ENCODE measurements at places on chromosomes 11 and 22.

GRCh38 chr11:35134403-35135148, 4.4 kb upstream of the CD44 start:
- no peak for DNase-seq

- peak; percentile 65 for DNase-seq
These were observed 2.2 kb downstream of the RFPL2 start for GRCh38 chr22:32202539-32203180.

- DNase-seq = no peak
These were observed 14.3 kb downstream of the TCIRG1 start for GRCh38 chr11:68053117-68053516.

- no peak for DNase-seq
These were observed 30.0 kb upstream of the SMCO4 start for GRCh38 chr11:93573184-93573583.

- no peak for DNase-seq
These were observed 20.1 kb upstream of the SWAP70 start for GRCh38 chr11:9643751-9644150.

- no peak for DNase-seq
These were observed 38.4 kb downstream of the DRD2 start for GRCh38 chr11:113436672-113437252.

DNA sequence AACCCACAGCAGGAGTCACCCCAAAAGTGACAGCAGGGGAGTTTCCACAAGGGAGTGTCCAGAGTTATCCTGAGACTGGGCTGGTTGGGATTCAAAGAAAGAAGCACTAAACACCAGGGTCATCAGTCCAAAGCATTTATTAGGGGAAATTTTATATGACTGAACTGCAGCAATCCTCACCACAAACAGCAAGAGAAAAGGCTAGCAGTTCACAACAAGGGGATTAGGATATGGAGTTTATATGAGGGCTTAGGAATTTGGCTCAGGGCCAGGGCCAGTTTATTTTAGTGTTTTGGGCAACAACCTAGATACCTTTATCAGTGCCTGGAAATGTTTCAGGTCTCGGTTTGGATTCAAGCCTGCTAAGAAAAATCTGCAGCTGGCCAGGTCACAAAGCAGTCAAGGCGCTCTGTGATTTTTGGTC, 4.6 kb upstream of the TMEM126A start:
- DNase-seq = no peak

DNA sequence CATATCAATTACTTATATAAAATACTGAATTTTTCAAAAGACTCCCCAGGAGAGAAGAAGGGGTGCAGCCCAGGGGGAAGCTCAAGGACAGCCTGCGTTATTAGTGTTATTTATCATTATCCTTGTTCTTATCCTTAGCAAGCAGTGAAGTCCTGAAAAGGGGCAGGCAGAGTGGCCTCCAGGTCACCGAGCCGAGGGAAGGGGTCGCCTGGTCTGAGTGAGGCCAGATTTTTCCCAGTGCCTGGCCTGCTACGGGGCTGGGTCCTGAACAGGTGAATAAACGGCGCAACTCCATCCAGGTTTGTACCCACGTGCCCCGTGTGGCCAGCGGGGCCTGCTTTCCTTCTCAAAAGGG, 123.7 kb downstream of the BRD1 start:
- DNase-seq = no peak

DNA sequence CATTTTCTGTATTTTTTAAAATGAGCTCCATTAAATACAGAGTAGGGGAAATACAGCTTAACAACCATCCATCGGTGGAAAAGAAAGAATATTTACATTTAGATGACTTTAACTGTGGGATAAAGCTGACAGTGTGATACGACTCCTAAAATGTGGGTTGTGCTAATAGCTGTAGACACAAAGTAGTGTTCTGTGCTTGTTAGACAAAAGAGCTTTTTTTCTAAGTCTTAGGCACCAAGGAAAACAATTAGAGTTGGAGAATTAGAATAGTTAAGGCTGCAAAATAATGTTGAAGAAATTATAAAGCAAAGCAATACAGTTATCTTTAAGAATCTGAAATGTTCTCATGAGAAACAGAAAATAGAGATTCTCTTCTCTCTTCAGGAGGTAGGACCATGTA, 307.7 kb upstream of the KIRREL3 start:
- no peak for DNase-seq

- DNase-seq = no peak
These were observed 780 bp upstream of the SLC15A3 start for GRCh38 chr11:60952742-60953170.

DNA sequence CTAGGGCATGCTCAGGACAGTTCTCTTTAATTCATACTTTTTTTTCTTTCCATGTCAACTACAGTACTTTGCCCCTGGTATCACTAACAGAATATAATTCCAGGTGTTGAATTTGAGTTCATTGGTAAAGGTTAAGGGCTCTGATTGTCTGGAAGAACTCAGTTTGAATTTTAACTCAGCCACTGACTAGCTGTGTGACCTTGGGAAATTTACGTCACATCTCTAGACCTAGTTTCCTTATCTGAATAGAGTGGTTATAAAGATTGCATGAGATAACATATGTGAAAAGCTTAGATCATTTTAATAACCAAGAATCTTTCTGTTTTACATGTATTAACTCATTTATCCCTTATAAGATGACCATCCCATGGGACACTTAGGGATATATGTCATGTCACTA, 15.8 kb upstream of the ZC3H12C start:
- no peak for DNase-seq

- DNase-seq = peak; percentile 79
These were observed 32.5 kb upstream of the ATXN10 start for GRCh38 chr22:45638834-45639746.

DNA sequence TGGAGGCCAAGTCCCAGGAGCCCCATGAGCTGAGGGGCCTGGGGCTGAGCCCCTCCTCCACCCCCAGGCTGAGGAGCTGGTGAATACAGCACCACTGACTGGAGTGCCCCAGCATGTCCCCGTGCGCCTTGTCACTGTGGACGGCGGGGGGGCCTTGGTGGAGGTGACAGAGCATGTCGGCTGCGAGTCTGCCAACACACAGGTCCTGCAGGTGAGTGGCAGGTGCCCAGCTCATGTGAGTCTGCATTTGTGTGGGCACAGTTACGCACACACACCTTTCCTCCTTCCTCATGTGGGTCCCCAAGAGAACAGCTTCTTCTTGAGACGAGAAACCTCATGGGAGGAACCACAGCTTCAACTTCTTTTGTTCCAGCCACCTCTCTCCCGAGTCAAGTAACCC, 7.7 kb downstream of the TMEM132A start:
- DNase-seq = no peak

DNA sequence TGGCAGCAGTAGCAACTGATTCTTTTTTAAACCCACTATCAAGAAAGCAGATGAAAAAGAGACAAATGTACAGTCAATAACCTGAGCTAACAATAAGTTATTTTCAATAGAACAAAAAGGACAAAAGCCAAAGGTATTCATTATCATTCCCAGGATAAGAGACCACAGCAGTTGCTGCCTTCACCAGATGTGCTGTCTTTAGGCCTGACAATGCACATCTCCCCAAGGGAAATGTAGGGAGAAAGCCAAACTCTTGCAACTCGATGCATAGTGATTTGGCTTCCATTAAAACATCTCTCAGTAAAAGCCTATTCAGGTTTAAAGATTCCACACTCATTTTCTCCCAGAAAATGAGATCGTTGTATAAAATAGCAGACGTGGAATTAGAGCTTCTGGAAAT, 210.7 kb downstream of the METTL15 start:
- no peak for DNase-seq

- no peak for DNase-seq
These were observed at the start of gene CASP12 for GRCh38 chr11:104897891-104898684. TSS of gene CASP12 (minus strand) at chr11:104898460.

GRCh38 chr22:17749605-17750395, 24.5 kb downstream of the BID start:
- no peak for DNase-seq

GRCh38 chr11:69637198-69637940, 3.6 kb upstream of the CCND1 start:
- DNase-seq = no peak

- no peak for DNase-seq
These were observed 61.6 kb downstream of the LRP5 start for GRCh38 chr11:68373815-68374501.

GRCh38 chr22:30000566-30000965, 79.7 kb upstream of the HORMAD2 start:
- DNase-seq = no peak

DNA sequence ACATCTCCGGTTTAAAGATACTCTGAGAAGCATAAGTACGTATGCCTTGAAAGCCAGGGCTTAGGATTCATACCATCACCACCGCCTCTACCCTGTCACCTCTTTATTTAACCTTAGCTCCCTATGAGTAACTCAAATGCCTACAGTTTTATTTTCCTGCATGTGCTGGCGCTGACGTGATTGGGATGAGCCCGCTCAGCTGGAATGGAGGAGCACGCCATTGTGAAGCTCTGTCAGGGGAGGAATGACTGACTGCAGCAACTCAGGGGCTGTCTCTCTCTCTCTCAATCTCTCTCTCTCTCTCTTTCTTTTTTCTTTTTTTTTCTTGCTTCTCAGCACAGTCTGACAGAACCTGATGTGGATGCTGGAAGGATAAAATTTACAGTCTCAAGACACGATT, 12.4 kb downstream of the CAVIN3 start:
- no peak for DNase-seq

DNA sequence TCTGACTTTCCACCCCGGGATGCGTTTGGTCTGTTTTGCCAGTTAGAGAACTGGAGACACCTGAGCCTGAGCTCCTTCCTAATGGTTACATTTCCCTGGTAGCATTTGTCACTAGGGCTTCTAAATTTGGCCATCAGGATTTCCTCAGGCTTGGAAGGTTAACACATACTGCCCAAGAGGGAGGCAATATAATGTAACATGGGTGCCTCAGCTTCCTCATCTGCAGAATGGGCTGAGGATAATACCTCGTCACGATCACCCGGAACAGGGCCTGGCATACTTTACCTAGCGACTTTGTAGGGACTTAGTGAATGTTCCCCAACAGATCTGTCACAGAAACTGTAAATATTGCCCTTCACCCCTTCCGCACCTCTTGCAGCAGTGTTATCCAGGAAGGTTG, 11.3 kb downstream of the IL17RA start:
- no peak for DNase-seq

DNA sequence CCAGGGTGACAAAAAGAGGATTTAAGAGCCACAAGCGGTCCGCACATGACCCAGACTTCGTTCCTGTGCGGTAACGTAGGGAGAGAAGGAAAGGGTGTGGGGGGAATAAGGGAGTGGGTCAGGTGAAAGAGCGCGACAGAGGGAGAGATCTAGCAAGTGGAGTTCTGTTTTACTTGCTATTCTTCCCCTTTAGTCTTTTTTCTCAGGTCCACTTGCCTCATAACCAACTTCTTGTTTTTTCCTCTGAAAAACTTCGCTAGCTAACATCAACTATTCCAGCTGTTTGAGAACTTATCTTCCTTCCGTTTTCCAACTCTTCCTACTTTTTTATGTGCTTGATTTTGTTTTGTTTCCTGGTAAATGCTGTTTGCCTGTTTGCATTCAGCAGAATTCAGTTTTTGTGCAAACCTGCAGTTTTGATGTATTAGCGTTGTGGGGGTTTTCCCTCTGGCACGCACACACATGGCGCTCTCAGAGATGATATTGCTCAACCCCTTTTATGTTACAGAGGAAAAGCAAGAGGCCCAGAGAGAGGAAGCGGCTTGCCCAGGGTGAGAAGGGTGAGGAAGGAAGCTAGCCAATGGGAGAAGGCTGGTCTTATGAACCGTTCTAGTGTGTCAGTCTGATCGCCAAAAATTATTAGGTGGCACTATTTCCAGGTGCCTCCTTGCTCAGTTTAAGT, 592 bp upstream of the CTSC start:
- DNase-seq = peak; percentile 38
